Substantia nigra (tissue), 51 donors: ENCODE measurements at places on chromosomes 3 and 15.
A peak's percentile ranks its signal among the peaks of the same experiment; 100 is the strongest.

GRCh38 chr3:157319672-157320071, 117.0 kb upstream of the PTX3 start:
- no peak for DNase-seq

DNA sequence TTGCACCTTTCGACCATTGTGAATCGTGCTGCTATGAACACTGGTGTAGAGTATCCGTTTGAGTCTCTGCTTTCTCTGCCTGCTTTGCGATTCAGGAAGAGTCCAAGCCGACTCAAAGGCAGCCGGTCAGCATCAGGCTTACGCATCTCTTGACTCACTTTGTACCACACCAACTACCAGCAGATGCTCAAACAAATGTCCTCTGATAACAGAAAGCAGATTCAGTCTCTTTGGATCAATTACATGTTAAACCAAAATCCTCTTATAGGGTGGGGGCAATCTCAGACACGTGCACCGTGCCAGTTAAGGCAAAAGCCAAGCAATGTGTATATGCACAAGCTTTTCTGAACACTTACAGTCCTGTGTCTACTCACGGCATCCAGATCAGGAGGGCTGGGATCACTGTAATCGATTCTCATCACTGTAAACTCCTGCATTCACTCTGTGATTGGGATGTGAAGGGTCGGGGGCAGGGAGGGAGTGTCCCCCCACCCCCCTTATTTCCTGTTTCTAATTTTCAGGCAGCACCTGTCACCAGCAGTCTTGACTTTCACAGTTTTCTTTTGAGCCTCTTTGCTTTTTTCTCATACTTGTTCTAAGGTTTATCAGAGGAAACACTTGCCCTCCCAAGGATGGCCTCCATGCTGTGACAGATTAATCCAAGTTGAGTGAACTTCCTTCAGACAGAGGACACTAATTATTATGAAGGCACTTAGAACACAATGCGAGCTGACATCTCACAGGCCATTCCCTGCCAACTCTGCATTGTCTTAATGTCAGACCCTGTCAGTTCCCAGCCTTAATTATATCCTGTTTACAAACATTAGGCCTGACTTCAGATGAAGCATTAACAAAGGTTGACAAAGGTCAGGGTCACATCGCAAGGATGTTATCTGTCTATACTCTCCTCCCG, 153.5 kb downstream of the MECOM start:
- no peak for DNase-seq

GRCh38 chr3:120306519-120307455, 21.8 kb upstream of the GPR156 start:
- no peak for DNase-seq

- DNase-seq = no peak
These were observed 21.0 kb downstream of the SLC25A20 start for GRCh38 chr3:48877671-48878070.

DNA sequence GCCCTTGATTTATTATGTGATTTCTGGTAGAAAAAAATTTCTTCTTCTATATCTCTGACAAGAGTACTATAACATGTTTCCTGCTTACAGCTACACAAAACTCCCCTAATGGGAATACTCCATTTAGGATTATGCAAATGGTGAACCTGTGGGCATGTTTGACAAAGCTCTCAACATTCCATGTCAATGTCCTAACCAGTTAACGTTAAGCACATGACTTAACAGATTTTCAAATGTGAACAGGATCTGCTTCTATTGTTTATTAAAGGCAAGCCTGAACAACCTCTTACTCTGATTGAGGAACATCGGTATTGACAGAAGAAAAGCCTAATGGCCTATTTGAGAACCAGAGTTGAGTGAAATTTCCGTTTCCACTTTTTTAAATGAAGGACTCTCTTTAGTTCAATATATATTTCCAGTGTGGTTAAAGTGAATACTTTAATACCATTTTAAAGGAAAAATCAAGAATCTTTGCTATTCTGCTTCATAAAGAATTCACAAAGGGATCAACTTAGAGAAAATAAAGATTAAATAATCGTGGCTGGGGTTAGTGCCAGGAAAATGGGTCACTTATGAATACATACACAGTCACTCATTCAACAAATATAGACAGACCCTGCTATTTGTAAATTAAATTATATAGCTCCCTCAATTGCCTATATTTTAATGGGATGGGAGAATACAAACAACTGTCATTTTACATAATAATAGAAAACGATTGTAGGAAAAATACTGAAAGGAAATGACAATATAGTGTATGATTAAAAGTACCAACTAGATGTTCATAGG, 300.3 kb upstream of the CBLB start:
- no peak for DNase-seq

GRCh38 chr3:86733257-86733656, 257.7 kb downstream of the VGLL3 start:
- no peak for DNase-seq

- no peak for DNase-seq
These were observed 17.0 kb downstream of the DTWD1 start for GRCh38 chr15:49637857-49638256.

DNA sequence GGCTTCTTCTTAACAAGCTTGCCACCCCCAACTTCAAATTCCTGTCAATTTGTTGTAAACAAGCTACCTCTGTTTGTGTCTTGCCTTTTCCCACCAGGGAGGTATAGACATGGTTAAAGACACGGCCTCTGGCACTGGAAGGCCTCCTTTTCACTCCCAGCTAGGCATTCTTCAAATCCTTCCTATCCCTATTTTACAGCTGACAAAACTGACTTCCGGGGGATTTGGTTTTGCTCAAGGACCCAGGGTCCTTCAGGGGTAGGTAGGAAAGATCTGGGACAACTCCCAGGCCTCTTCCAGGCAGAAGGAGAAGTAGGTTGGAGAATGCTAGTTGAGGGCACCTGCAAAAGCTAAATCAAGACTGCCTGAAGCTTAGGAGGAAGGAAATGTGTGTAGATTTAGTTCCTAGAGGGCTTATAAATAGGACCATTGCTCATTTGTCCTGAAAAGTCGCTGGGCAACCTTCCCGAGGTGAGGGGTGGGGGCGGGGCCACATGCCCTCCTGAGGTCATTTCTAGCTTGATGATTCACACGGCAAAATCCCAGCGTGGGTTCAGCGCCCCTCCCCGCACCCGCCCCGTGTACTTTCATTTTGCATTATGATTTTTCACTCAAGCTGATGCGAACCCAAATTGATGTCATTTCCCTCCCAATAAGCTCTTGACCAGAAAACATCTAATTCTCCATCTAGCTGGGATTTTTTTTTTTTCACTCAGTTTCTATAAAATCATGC, 365.5 kb downstream of the SHQ1 start:
- no peak for DNase-seq

DNA sequence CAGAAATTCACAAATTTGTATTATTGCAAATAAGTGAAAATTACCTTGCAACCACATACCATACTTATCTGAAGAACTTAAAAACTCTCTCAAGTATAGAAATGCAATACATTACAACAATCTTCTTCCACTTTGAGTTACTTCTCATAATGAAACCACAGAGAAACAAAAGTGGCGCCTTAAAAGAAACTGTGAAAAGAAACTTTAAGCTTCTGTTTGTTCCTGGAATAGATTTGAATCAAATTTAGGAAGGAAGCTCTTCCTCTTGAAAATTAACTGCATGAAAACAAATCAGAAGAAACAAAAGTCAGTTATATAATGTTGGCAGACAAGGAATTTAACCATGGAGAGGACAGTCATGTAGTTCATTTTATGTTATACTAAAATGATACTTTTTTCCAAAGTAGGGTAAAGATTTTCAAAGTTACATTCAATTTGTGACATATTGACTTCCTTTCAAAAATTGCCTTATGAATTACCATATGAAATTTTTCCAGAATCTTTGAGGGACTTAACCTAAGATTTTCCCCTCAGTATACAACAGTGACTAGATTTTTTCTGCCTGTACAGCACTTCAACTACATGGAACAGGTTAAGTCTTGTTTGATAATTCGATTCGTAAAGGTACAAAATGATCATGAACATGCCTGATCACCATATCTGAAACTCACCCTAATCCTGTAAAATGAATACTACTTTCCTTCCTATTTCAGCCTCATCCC, 57.6 kb upstream of the TNFSF10 start:
- no peak for DNase-seq

GRCh38 chr3:25033407-25034029, 394.5 kb upstream of the RARB start:
- DNase-seq = peak; percentile 7

- DNase-seq = no peak
These were observed 252.0 kb downstream of the CACNA2D3 start for GRCh38 chr3:54374214-54374852.

DNA sequence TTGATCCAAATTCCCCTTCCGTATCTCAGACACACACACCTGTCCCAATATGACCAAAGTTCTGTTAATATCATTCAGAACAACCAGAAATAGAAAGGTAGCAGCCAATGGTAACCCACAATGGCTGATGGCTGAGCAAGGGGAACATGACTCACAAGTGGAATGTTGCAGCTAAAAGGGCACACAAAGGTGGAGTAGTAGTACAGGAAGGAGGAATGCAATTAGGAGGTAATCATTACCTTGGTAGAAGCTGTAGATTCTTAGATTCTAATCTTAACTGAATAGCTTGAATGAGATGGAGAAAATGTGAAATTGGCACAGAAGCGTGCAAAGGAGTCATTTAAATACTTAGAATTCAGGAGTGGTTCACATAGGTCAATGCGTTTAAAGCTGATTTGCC, 347.9 kb downstream of the NR2F2 start:
- no peak for DNase-seq

GRCh38 chr3:176755977-176756376, 441.3 kb downstream of the TBL1XR1 start:
- DNase-seq = no peak

DNA sequence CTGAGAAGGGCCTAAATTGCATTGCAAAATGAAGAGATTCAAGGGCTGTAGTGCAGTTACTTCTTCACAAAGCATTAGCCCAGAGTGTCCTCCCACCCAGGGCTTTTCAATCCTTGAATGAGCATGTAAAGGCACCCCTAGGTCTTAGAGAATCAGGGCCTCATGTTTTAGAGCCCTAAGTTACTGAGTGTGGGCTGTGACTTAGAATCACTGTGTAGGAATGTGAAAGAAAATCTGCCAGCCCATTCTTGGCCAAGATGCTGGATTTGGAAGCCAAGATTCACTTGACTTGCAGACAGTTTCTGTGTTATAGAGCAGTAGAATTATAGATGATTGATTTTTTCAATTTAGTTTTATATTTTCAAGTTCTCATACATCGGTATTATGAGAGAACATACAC, 153.2 kb downstream of the MYRIP start:
- no peak for DNase-seq

DNA sequence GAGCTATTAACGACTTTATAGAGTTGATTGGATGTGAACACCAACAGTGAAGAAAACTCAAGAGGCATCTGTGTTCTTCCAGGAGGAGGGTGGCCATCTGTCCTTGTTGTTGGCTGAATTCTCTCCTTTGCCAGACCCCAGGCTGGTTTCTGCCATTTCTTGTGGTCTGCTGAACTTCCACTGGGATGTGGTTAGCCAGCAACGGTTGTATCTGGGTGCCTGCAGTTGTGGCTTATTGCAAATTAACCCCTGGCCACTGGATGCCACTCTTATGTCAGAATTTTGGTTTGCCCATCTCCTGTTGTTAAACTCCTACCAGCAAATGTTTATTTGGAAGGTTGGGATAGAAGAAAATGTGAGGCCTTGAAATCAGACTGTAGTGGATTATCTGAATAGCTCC, 163.6 kb upstream of the TBC1D5 start:
- DNase-seq = no peak

DNA sequence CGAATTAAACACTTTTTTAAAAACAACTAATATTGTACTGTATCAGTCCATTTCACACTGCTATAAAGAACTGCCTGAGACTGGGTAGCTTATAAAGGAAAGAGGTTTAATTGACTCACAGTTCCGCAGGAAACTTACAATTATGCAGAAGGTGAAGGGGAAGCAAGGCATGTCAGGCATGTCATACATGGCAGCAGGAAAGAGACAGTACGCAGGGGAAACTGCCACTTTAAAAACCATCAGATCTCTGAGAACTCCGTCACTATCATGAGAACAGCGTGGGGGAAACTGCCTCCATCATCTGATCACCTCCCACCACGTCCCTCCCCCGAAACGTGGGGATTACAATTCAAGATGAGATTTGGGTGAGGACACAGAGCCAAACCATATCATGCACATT, 162.8 kb upstream of the TPM1 start:
- DNase-seq = no peak

DNA sequence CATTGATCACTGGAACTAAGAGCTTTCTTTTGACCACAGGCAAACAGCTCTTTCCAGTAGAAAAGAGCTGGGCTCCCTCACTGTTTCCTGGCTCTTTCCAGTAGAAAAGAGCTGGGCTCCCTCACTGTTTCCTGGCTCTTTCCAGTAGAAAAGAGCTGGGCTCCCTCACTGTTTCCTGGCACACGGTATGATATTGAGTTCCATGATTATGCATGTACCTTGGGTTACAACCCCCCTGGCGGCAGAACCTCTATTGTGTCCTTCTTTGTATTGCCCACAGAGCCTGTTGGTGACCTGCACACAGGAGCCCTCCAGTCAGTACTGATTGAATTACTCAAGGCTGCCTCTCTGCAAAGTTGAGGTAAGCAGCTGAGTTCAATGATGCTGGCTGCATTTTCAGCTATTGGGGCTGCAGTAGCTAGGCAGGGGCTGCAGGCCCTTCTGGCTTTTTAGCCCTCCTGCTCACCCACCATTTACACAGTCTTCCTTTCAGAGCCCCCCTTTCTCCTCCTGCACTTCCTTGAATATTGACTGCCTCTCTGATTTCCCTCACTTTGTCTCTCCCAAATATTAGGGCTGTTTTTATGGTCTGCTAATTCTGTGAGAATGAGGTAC, 10.2 kb downstream of the ACKR2 start:
- DNase-seq = no peak

DNA sequence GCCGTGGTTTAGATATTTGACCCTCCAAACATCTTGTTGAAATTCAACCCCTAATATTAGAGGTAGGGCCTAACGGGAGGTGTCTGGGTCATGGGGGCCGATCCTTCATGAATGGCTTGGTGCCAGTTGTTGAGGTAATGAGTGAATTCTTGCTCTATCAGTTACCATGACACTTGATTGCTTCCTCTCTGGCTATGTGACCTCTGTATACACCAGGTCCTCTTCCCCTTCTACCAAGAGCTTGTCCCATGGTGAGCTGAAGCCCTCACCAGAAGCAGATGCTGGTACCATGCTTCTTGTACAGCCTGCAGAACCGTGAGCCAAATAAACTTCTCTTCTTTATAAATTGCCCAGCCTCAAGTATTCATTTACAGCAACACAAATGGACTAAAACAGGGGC, 41.8 kb upstream of the TIPARP start:
- no peak for DNase-seq

DNA sequence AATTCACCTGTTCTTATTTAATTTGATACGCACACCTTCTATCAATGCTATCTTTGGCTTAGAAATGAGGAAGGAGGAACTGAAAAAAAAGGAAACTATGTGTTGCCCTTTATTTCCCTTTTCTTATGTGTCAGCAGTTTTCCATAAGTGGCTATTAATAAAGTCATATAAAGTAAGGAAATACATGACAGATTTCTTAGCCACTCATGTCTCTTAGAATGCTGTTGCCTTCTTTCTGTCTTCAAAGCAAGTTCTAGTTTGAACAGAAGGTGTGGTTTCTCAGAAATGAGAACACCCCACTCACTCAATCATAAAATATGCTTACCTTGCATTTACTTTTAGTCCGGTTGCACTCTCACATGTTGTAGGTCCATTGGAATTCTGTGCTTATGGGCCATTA, 640.5 kb upstream of the GRM7 start:
- DNase-seq = no peak

- DNase-seq = no peak
These were observed 75.9 kb downstream of the SST start for GRCh38 chr3:187594272-187594671.
